ENCODE measurements at places on chromosomes 16 and 17. TPM values are rescaled to one million over a fixed set of nuclear protein-coding genes. Genes with fewer than 3 reads are reported as not detected.

DNA sequence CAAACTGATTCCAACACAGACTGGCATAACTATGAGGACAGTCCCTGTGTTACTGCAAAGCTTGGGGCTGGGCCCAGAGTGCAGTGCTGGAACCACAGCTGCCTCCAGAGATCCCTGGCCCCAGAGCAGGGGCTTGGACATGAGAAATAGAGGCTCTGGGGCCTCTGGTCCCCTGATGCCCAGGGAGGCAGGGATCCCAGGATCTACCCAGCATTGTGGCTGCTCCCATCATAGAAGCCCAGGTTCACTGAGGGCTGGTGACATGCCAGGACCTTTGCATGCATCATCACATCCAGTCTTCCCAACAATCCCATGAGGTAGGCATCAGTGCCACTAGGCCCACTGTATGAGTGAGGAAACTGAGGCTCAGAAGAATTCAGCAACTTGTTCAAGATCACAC lies 95.8 kb downstream of the TMEM132E start:
- no peak for DNase-seq

Gene C17orf58
- total RNA-seq = 15.6 TPM

Gene KRTAP4-1
- total RNA-seq = not detected

- no peak for DNase-seq
Observed at GRCh38 chr17:63697341-63698286, 2.3 kb downstream of the LIMD2 start.

Gene MYO15A
- 1.8 TPM for total RNA-seq

Gene ZDHHC1
- total RNA-seq = 3.5 TPM

Gene SLC22A31
- total RNA-seq = not detected

DNA sequence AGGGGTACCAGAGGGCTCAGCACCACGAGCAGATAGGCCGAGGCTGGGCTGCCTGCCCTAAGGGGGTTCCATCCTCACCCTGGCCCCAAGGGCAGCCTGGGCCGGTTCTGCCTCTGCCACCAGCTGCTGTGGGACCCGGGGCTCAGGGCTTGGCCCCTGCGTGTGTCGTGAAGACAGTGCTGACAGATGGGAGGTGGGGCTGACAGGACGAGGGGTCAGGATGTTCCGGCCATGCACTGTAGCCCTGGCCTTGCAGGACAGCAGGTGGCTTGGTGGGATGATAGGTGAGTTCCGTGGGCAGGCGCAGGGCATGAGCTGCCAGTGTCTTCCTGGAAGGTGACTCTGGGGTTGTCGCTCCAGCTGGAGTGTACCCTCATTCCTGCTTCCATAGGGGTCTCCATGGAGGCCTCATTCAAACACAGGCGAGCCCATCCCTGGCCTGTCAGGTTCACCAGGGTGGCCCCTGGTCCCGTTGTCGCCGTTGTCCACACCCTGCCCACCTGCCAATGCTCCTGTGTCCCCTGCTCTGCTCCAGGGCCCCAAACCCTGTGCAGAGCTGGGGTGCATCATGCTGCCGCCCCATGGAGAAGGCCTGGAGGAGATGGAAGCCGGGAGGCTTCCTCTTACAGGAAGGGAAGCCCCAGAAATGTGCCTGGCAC lies 57.2 kb downstream of the WDR45B start:
- no peak for DNase-seq

DNA sequence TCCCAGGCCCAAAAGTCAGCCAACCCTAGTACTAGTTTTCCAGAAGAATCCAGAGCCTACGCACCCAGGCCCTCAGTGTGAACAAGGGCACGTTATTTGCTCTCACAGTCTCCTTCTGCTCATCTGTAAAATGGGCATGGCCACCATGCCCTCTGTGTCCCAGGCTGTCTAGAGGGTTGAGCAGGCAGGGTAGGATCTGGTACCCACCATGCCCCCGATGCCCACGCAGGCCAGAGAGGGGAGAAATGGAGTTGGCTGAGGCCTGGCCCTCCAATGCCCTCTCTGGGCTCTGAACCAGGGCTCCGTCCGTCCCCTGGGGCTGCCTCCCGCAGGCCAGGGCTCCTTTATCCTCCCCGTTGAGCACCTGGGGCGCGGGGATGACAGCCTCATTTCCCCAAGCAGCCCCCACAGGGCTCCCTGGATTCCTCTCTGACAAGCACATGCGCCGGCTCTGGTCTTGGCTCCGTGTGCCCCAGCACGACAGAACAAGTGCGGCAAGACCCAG lies 9.1 kb upstream of the BAHCC1 start:
- peak; percentile 31 for DNase-seq

Gene PDIA2
- total RNA-seq = 10.5 TPM

Gene KRTAP1-4
- total RNA-seq = not detected

- DNase-seq = peak; percentile 96
Observed at GRCh38 chr17:40111221-40112128, 10.3 kb upstream of the MSL1 start.

DNA sequence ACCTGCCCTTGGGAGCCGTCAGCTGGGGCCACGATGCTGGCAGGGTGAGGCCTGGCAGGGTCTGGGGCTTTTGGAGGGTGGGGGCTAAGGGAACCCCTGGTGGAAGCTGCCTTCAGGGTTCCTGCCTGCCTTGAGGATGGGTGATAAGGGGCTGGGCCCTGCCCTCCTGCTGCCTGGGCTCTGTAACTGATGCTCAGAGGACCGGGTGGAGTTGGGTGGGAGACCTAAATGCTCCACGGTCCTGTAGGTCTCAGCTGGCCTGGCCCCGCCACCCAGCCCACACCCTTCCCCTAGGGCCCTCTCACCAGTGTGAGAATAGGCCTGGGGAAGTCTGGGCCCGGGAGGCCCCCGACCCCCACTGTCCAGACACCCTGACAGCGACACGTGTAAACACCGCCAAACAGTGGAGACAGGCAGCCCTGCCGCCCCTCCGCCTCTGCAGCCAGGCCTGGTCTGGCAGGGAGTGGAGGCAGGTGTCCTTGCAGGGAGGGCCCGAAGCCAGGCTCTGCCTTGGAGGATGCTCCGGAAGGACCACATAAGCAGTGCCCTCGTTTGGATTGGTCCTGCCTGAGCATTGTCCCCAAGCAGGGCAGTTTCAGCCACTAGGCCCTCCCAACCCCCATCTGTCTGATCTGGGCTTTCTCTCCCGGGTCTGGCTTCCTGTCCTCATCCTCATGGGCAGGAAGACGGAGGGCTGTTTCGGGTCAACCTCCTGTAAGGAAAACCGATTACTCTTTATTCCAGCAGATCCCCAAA lies 6.5 kb upstream of the BAHCC1 start:
- DNase-seq = no peak

DNA sequence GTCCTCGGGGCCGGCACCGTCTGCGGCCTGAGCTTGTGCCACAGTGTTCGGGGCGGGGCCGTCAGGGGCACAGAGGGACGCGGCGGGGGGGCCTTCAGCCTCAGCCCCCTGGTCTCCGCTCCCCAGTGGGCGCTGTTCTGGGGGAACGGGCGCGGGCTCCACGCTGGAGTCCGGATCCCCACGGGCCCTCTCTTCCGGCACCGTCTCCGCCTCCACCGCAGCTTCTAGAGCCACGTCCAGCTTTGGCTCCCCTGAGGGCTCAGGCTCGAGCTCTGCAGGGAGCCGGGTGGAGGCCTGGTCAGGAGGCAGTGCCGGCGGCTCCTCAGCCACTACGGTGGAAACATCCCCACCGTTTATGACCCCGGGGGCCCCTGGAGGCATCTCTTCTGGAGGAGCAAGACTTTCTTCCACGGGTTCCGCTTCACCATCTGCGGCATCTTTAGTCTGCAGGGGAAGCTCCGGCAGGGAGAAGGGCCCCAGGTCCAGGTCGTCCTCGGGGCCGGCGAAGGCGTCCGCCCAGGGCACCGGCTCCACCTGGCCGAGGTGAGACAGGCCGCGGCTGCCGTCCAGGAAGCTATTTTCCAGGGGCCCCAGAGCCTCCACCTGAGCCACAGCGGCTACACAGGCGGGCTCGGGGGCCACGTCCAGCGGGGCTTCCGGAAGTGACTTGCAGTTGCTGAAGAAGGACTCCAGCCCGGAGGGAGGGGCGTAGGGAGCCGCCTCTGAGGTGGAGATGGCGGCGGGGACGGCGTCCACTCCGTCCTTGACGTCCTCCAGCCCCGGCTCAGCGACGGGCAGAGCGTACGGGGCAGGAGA lies 62.4 kb downstream of the ZNF778 start:
- no peak for DNase-seq

DNA sequence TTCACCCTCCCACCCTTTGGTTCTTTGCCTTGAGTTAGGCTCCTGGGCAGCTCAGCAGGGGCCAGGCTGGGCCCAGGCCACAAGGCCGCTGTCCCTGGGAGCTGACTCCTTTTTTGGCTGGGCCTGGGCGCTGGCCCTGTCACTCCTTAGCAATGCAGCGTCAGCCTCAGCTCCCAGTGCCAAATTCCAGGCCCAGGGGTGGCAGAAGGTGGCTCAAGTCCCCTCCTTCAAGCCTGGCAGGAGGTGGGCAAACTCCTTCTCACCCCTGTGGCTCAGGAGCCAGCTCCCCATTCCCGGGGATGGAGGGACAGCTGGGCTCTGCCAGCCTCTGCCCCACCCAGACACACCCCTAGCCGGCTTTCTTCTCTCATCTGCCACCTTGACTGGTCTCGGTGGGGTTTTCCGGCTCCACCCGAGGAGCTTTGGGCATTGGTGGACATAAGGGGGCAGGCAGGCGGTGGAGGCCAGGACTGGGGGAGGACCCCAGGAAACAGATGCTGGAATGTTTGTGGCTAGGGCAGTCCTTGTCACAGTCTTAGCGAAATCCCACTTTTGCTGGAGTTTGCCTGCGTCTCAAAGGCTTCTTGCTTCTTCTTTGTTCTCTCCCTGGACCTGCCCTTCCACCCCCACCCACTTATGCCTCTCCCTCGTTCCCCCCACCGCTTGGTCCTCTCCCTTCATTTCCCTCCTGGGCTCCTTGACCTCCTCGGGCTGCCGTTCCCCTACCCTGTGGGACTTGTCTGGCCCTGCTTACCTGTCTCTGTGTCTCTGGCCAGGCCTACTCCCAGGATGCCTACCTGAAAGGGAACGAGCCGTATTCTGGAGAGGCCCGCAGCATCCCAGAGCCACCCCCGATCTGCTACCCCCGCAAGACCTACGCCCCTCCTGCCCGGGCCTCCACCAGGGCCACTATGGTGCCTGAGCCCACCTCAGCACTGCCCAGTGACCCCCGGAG lies 37.4 kb downstream of the ARHGAP23 start:
- DNase-seq = no peak

DNA sequence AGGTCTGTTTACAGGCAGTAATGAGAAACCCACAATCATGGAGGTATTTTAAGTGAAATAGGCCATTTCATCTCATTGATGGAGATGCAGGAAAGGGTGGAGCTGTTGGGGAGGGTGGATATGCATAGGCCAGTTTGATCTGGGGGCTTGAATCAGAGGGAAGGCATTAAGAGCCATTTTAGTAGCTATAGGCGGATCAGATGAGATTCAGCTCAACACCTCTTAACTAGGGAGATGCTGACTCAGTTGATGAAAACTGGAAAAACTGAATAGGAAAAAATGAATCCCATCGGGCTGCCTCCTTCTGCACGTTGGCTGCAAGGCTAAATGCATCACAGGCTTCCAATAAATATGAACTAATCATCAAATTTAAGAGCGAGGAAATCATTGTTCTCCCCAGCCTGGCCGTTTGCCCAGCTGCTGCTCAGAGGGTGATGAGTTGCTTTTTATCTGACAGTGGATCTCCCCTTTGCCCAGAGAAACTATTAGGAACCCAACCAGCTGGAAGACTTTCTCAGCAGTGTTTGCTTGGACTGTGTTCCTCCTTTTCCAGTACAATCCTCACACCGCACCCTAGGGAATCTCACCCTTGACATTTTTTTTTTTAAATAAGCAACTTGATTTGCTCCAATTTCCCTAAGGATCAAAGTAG lies 149.6 kb downstream of the SOX9 start:
- no peak for DNase-seq

Gene SMPD3
- 12.7 TPM for total RNA-seq

DNA sequence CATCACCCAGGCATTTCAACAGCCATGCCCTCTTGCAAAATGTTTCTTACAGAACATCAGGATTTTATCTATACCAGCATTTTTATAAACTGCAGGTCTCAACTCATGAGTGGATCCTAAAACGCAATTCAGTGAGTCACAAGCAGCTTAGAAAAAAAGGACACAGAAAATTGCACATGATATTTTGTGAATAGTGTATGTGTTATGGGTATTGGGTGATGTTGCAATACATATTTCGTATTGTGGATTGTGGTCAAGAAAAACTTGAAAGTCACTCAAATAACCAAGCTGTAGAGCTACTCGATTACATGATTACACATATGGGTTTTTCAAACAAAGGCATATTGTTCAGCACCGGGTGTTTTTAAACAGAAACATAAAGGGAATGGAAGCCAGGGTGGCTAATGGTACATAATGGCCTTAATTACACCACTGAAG lies 1.4 kb downstream of the WIPI1 start:
- DNase-seq = no peak

DNA sequence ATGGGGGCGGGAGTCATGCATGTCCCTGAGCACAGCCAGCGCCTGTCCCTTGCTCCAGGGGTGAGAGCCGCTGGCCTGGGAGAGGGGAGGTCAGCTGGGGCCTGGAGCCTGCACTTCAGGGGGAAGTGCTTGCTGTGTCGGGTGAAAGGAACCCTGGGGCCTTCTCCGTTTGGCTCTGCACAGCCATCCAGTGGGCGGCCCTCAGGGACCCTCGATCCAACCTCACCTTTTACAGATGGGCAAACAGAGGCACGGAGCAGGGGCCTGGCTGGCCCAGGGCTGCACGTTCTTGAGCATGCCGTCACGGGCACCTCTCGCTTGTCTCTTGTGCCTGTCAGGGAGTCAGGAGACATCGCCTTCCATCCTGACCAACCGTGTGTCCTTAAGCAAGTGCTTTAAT lies 1.8 kb downstream of the SNX20 start:
- DNase-seq = no peak

DNA sequence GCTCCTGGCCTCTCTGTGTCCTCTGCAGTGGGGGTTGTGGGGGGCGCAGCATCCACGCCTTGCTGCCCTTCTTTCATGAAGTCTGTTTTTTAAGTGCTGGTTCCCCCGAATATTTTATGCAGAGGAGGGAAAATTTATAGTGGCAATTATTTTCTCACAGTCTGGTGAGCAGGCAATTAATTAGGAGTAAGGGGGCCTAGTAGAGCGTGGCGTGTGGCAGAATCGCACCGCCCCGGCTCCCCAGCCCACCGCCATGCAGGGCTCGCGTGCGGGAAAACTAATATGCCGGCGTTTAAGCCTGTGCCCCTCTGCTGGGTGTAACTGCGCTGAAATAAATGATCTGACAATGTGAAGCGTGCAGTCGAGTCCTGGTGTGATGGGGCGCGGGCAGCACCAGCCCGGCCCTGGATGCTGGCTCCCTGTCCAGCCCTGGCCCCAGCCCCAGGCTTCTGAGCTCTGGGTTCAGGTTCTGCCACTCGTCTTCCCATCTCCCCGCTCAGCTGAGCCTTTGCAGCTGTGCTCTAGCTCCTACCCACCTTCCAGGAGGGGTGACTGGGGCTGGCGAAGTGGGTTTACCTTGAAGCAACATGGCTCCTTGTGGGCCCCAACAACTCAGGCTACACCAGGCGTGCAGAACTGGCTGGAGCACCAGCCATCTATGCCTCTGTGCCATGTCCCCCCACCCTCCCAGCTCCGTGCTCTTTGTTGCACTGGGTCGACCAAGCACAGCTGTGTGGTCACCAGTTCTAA lies 13.8 kb downstream of the ENGASE start:
- DNase-seq = peak; percentile 33

GRCh38 chr17:67994817-67995569 lies 1.3 kb downstream of the C17orf58 start:
- DNase-seq = peak; percentile 28

- DNase-seq = peak; percentile 86
Observed at GRCh38 chr17:68456339-68457167, 743 bp downstream of the WIPI1 start.
